Stomach (tissue), 19 donors: ENCODE measurements at places on chromosomes 1 and 21. TPM values are rescaled to one million over a fixed set of nuclear protein-coding genes. Genes with fewer than 3 reads are reported as not detected.
A peak's percentile ranks its signal among the peaks of the same experiment; 100 is the strongest.

Gene PROK1
- not detected for polyA plus RNA-seq

Gene RNF11
- polyA plus RNA-seq = 70.7 TPM

Gene LRRC53
- polyA plus RNA-seq = not detected

Gene SEMA6C
- polyA plus RNA-seq = 7.1 TPM

Gene KISS1
- polyA plus RNA-seq = 1.6 TPM

Gene CTSE
- 40.2 TPM for polyA plus RNA-seq

DNA sequence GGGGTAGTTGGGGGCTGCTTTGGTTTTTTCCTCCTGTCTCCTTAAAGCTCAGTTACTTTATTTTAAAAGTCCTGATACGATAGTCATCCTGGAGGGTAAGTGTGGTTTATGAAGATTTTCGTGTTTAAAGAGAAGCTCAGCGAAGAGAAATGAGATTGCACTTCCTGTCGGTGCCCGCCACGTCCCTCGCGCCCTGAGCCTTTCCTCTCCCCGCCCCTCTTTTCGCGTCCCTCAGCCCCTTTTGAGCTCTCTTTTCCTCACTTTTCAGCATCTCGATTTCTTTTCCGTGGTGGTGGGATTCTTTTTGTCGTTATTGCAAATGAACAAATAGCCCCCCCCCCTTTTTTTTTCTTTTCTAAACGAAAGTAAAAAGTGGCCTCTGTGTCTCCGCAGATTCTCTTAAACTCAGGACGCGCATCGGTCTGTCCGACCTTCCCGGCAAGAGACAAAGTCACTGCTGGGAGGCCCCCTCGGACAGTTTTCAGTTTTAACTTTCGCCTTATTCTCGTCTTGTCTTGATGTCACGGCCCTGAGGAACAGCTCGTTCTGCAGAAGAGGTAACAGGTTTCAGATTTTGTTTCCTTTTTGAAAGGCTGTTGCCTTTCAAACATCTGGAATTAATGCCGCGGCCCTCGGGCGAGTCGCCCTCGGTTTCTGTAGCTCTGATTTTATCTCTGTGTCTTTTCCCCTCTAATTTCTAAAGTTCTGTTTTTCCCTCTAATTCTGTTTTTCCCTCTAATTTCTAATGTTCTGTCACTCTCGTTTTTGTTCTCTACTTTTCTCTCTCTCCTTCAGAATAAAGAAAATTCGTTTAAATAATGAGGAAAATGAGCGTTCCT is 1.0 kb upstream of the DMRTA2 start:
- DNase-seq = no peak

DNA sequence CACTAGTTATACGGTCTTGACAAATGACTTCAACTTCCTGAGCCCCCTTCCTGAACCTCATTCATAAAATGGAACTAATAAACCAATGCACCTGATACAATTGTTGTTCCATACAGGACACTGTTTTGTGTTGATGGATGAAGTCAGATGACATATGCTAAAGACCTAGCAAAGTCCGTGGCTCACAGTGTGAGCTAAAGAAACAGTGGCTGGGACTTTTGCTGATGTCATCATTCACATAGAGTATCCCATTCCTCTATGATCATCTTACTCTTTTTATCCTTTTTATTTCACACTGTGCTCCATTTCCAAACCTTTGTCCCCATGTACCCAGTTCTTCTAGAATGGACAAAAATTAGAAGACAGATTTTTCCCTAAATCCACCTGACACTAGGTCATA is 83.7 kb upstream of the KAZN start:
- no peak for DNase-seq

DNA sequence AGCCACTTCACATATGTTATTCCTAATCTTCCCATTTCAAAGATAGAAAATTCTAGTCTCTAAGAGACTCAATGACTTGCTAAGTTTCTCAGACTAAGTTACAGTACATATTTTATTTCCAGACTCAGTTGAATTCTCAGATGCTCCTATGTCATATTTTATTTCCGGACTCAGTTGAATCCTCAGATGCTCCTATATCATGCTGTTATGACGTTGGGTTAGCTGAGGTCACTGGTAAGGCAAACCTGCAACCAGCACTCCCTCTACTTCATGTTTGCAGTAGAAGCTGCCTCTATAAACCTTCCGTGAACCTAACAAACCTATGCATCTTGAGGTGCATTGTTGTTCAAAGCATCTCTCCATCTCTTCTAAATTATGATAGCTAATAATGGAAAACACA is 187.1 kb upstream of the SGIP1 start:
- DNase-seq = no peak

GRCh38 chr1:116999596-116999995 is 2.0 kb upstream of the CD101 start:
- no peak for DNase-seq

GRCh38 chr1:43134068-43134467 is 38.0 kb downstream of the EBNA1BP2 start:
- DNase-seq = peak; percentile 23

- DNase-seq = no peak
Observed at GRCh38 chr1:183087001-183087400, 63.8 kb downstream of the LAMC1 start.

DNA sequence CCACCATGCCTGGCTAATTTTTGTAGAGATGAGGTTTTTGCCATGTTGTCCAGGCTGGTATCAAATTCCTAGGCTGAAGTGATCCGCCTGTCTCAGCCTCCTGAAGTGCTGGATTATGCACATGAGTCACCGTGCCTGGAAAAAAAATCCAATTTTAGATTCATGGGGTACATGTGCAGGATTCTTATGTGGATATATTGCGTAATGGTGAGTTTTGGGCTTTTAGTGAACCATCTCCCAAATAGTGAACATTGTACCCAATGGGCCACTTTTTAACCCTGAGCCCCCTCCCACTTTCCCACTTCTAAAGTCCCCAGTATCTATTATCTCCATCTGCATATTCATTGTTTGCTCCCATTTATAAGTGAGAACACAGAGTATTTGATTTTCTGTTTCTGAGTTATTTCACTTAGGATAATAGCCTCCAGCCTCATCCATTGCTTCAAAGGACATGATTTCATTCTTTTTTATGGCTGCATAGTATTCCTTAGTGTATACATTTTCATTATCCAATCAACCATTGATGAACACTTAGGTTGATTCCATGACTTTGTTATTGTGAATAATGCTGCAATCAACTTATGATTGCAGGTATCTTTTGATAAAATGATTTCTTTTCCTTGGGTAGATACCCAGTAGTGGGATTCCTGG is 104.4 kb downstream of the MAP3K21 start:
- DNase-seq = no peak

- no peak for DNase-seq
Observed at GRCh38 chr1:53573522-53573921, 114.3 kb downstream of the DMRTB1 start.

DNA sequence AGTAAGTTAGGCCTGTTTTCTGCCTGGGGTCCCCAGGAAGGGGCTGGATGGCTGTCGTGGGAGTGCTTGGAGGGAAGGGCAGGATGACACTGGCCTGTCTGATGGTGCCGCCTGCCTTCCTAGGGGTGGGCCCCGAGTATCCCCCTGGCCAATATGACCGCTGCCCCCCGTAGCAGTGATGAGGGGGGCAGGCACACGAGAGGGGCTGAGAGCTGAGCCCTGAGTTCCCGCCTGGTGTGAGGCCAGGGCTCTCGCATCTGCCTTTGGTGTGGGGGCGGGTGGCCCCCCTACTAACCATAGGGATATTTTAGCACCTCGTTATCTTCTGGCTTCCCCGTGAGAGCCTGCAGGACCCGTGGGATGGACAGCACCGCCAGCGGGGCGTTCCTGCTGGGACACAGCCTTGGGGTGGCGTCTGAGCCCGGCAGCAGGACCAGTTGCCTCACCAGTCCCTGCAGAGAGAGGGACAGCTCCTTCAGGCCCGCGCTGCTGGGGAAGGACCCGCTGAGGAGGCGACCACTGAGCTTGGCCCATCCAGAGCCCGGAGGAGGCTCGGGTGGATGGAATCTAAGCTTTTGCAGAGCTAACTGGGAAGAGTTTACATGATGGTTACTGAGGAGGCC is 10.4 kb downstream of the KRTAP10-1 start:
- DNase-seq = no peak

- no peak for DNase-seq
Observed at GRCh38 chr1:31657972-31658510, 13.4 kb upstream of the PEF1 start.

GRCh38 chr1:80258659-80259058 is 1252.1 kb upstream of the ADGRL4 start:
- DNase-seq = no peak

GRCh38 chr1:85047472-85048295 is 616 bp downstream of the MCOLN3 start:
- peak; percentile 65 for DNase-seq

DNA sequence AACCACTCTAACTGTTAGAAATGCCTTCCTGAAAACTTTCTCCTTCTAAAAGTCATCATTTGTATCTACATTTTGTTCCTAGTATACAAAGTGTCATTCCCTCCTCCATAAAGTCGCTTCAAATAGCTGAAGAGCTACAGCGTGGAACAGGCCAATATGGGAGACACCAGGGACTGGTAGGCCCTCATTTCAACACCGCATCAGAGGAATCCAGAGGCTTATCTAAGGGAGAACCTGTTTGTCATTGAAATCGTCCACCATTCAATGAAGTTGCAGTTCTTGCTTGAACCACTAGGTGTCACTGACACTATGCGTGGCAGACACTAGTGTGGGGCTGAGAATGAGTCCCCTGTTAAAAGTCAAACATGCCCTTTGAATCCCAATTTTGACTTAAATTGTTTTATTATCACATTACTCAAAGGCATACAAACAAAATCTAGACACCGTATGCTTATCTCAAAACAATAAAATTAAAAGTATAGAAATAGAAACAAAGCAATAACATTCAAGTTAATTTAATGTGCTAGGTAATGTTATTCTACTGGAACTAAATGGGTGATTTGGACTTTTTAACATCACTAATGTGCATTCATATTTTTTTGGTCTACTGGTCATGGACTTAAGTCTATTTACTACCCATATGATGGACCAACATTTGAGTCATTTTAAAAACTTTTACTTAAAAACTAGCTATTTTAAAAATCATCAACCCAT is 182.3 kb downstream of the FCRL5 start:
- peak; percentile 75 for DNase-seq

- no peak for DNase-seq
Observed at GRCh38 chr21:43921979-43922945, 57.2 kb downstream of the AGPAT3 start.

GRCh38 chr21:17775431-17776126 is 43.6 kb downstream of the C21orf91 start:
- DNase-seq = no peak

- DNase-seq = no peak
Observed at GRCh38 chr1:213303286-213303685, 252.2 kb downstream of the RPS6KC1 start.

- DNase-seq = no peak
Observed at GRCh38 chr1:17874231-17874630, 119.1 kb downstream of the ACTL8 start.

DNA sequence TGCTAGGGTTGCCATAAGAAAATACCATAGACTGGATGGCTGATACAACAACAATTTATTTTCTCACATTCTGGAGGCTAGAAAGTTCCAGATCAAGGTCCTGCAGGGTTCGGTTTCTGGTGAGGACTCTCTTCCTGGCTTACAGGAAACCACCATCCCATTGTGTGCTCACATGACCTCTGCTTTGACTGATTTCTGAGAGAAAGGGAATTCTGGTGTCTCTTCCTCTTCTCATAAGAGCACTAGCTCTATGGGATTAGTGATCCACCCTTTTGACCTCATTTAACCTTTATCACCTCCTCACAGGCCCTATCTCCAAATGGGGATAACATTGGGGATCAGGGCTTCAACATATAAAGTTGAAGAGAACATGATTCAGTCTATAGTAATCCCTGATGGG is 47.5 kb downstream of the MRPL39 start:
- no peak for DNase-seq

DNA sequence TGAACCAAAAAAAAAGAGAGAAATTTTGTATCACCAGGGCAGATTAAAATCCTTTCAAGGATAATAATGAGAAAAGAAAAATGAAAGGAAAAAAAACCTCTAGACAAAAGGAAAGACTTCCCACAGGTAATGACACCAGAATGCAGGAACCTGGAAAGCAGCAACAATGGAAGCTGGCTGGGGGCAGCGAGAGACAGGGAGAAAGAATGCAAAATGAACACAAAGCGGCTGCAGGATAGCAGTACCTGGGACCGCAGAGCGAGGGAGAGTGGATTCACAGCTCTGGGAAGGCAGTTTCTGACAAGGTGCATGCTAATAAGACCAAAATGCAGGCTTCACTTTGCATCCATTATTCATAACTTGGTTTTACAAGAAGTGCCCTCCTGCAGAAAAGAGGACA is 349.0 kb downstream of the SIPA1L2 start:
- no peak for DNase-seq

- DNase-seq = no peak
Observed at GRCh38 chr1:37667023-37667671, 25.2 kb upstream of the CDCA8 start.

GRCh38 chr21:35932232-35932911 is 128.0 kb downstream of the SETD4 start:
- DNase-seq = peak; percentile 82

DNA sequence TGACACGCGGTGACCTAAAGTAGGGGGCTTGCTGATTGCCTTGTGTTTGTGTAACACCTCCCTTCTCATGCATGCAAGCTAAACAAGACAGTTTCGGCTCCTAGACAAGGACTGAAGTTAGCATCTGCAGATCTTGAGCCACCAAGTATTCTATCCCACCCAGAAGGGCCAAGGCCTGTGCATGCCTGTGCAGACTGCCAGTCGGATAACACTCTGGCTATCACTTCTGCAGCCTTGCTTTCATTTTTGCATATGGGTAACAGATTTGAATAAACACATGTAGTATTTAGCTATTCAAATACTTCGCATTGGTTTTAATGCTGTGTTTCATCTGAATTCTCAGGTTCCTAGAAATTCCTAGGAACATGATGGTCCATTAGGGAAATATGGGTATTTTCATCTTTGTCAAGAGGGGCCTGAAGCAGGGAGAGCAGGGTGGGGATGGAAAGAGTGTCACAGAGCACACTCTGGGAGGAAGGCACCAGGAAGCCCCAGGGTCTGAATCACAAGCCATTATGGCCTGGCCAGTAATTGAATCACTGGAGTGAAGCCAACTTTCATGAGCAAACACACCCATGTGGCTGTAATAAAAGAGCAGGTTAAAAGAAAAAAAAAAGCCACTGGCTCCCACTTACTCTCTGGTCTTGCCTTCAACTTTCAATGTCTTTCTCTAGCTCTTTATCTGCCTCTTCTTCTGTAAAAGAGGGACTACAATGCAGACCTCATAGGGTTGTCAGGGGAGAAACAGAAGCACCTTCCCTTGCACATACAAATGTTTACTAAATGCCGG is 28.3 kb downstream of the GADD45A start:
- DNase-seq = peak; percentile 64

DNA sequence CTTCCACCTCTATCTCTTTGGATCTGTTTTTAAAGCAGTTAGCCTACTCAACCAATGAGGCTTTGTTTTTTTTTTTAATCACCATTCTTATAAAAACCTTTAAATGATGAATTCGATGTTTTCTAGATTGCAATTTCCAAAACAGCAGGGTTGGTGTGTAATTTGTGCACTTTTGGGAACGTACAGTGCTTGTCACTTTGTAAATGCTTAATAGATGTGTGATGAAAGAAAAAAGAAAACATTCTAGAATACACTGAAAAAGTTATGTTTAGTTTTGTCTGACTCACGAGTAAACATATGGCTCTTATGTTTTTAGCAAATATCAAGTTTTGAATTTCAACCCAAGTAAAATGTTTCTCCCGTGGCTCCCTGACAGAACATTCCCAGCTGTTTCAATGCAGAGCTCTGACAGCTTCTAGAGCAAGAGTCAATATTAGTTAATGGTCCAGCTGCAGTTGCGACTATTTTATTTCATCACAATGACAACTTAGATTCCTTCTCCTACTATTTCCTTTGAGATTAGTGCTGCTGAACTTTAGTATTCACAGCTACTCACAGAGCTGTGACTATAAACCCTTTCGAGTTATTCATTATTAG is 362.5 kb upstream of the ADAMTS5 start:
- DNase-seq = no peak
